Camera-type eye (tissue), 1 donor: ENCODE measurements at places on chromosomes 2 and 18. TPM values are rescaled to one million over a fixed set of nuclear protein-coding genes. Genes with fewer than 3 reads are reported as not detected.

LINC00305 gene
- not detected for total RNA-seq

AQP12A gene
- total RNA-seq = not detected

DNAH7 gene
- total RNA-seq = 6.1 TPM

TMEM37 gene
- total RNA-seq = 5.1 TPM

ACVR1C gene
- 0.44 TPM for total RNA-seq

ZNF396 gene
- total RNA-seq = 5.8 TPM

TMEM178A gene
- 19.2 TPM for total RNA-seq

GFPT1 gene
- total RNA-seq = 57.6 TPM

LRP2 gene
- total RNA-seq = 88.0 TPM

FAM124B gene
- 8.2 TPM for total RNA-seq

DSG1 gene
- 8.5 TPM for total RNA-seq

LRRC30 gene
- 0.49 TPM for total RNA-seq

LYPD6B gene
- total RNA-seq = 6.8 TPM

PPP4R1 gene
- 177 TPM for total RNA-seq

BMP10 gene
- not detected for total RNA-seq

TRABD2A gene
- 0.77 TPM for total RNA-seq

PTPRN gene
- total RNA-seq = 22.0 TPM

HOXD8 gene
- total RNA-seq = 2.1 TPM

SULT6B1 gene
- not detected for total RNA-seq

SPHKAP gene
- 8.7 TPM for total RNA-seq

GDF7 gene
- 1.9 TPM for total RNA-seq

CYP26B1 gene
- total RNA-seq = 12.8 TPM

CRYBA2 gene
- total RNA-seq = 1,526 TPM

IL37 gene
- not detected for total RNA-seq

BABAM2 gene
- total RNA-seq = 27.4 TPM

SERPINB3 gene
- total RNA-seq = not detected

BOLL gene
- total RNA-seq = 0.27 TPM

PLCD4 gene
- total RNA-seq = 29.4 TPM

LDLRAD4 gene
- 83.4 TPM for total RNA-seq

TEX44 gene
- not detected for total RNA-seq

FSIP2 gene
- 5.5 TPM for total RNA-seq

IL1RL2 gene
- 1.4 TPM for total RNA-seq

NOSTRIN gene
- total RNA-seq = 8.8 TPM

CIDEA gene
- total RNA-seq = 0.55 TPM

CYS1 gene
- 9.7 TPM for total RNA-seq

GPBAR1 gene
- total RNA-seq = not detected

ARHGAP28 gene
- total RNA-seq = 42.2 TPM

VRK2 gene
- total RNA-seq = 12.1 TPM
